CD14-positive monocyte (primary cell): ENCODE measurements at places on chromosomes 3 and 15.

DNA sequence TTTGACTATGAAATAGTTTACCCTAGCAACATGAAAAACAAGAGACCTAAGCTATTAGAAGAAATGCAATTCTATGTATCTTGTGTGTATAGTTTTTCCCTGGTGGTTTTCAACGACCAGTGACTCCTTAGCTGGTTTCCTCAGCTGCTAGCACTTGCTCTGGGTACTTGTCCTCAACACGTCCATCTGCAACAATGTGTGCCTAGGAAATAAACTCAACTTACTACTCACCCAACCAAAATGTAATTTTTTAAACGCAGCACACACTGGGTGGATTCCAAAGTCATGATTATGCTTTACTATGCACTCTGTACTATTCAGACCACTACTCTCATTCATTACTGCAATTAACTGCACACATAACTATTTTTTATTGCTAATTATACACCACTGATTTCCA, 31.0 kb downstream of the CPA3 start:
- no peak for DNase-seq

- DNase-seq: no peak
These were observed 3.1 kb downstream of the GP5 start for GRCh38 chr3:194395778-194396538.

DNA sequence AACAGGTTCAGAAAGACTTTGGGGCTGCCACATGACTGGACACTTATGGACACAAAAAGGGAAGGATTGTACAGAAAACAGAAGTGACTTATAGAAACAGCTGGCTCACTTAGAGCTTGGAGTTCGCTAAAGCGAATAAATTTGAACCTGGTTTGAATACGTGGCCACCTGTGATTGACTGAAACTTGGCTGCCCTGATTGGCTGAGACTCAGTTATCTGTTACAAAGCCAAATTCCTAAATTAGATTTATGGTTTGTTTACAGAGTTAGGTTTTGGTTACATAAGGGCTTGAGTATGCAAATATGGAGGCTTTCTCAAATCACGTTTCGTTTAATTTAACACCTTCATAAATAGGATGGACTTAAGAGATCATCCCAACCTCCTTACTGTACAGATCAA, 270.2 kb downstream of the THSD4 start:
- no peak for DNase-seq

GRCh38 chr3:129558081-129558771, 15.3 kb downstream of the H1-8 start:
- DNase-seq: no peak

DNA sequence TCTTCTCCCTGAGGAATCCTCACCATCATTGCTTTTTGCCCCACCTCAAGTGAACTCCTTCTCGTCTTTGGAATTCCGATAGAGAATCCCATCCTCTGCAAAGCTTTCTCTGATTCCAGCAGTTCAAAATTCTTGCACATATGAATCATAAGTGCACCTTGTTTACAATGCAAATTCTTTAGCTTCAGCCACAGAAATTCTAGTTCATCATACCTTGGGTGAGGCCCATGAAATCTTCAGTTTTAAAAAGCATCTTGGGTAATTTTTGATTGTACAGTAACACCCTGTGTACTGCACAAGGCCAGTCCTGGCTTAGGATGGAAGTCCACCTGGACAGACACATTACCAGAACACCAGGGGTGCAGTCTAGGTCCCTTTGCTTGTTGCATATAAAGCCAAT, 30.8 kb downstream of the MDFIC2 start:
- DNase-seq: no peak

- DNase-seq: no peak
These were observed 289.0 kb upstream of the RASGRP1 start for GRCh38 chr15:38853608-38854007.

DNA sequence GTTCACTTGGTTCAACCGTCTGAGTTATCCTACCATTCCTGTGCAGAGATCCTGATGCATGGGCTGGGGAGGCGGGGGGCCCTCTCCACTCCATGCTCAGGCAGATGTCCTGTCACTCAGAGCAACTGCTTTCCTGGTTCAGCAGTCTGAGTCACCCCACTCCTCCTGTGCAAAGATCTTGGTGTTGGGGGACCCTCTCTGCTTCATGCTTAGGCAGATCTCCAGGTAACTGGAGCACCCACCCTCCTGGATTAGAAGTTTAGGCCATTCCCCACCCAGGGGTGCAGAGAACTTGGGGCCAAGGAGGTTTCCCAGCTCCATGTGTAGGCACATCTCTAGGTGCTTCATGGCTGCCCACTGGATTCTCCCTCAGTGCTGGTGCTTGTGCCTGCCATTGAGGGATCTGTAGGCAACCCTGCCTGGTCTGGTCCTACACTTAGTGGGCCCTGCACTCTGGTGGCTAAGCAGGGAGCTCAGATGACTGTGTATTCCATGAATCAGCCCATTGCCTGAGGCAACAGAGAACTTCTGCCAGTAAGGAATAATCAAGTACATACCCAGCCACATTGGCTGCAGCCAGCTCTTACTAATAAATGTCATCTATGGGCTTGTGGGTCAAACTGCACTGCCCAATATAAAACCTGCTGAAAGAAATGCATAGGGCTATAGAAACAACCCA, 465.4 kb upstream of the THBS1 start:
- no peak for DNase-seq

DNA sequence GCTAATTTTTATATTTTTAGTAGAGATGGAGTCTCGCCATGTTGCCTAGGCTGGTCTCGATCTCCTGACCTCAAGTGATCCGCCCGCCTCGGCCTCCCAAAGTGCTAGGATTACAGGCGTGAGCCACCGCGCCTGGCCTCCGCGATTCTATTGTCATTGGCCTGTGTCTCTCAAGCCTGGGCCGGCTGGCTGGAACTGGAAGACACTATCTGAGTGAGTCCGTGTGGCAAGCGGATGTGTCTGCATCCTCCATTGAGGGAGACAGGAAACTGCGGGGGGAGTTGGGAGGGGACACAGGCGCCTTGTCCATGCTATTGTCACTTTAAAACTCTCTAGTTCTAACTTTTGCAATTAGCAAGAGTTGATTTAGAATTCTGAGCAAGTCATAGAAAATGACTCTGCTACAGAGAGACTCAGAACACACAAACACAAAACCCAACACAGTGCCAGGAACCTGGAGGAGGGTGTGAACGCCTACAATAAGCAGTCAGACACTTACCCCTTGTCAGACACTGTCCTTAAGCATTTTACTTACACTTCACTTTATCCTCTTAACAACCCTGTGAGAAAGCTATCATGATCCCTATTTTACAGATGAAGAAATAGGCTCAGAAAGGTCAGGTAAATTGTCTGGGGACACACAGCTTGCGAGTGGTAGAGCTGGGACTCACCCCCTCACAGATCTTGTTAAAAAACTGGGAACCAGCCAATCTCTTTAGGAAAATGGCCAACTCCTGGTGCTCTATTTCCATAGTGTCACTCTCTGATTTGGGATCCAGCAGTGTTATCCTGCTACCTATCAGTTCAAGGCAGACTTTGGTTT, 38.7 kb downstream of the ANP32A start:
- peak; percentile 83 for DNase-seq

GRCh38 chr3:49028673-49029562, at the start of gene IMPDH2:
IMPDH2 (minus strand) TSS chr3:49029398; CDS start chr3:49029350, 48 bp downstream.
- peak; percentile 95 for DNase-seq

GRCh38 chr3:122586098-122586497, 8.6 kb downstream of the PARP15 start:
- no peak for DNase-seq
